M059J (cell line): ENCODE measurements at places on chromosomes 3 and 15.

DNA sequence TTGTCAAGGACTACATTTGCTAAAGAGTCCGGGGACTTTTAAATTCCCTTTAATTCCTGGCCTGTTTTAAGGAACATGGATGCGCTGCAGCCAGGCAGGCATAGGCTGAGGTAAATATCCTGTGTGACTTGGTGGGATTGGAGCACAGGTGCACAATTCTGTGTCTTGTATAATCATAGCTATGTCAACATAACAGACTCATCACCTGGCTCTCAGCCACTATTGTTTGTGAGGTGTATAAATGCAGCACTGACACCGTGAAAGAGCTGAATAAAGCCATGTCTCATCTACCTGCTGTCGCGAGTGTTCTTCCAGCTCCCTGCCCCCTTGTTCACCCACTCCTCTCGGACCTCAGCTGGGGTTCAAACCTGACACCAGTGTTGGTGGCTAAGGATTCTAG, 109.7 kb downstream of the MFSD1 start:
- peak; percentile 42 for DNase-seq

DNA sequence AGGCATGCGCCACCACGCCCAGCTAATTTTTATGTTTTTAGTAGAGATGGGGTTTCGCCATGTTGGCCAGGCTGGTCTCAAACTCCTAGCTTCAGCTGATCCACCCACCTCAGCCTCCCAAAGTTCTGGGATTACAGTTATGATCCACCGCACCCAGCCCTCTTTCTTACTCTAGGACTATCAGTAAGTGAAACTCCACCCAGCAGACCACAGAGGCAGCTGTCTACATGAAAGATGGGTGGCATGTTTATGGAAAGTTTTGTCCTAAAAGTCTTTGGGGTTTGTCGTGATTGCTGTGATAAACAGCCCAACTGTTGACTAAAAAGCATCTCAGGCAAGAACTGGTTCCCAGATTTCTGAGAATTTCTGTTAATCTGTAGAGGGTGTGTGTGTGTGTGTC, 10.9 kb downstream of the ARL6IP5 start:
- peak; percentile 8 for DNase-seq

DNA sequence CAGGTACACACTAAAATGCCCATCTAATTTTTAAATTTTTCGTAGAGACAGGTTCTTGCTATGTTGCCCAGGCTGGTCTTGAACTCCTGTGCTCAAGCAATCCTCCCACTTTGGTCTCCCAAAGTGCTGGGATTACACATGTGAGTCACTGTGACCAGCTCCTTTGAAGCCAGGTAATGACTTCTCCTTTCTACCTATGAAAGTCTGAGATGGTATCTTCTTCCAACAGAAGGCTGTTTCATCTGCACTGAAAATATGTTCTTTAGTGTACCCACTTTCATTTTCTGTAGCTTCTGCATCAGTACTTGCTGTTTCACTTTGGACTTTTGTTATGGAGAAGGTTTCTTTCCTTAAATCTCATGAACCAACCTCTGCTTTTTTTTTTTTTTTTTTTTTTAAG, 8.8 kb downstream of the OIP5 start:
- no peak for DNase-seq

DNA sequence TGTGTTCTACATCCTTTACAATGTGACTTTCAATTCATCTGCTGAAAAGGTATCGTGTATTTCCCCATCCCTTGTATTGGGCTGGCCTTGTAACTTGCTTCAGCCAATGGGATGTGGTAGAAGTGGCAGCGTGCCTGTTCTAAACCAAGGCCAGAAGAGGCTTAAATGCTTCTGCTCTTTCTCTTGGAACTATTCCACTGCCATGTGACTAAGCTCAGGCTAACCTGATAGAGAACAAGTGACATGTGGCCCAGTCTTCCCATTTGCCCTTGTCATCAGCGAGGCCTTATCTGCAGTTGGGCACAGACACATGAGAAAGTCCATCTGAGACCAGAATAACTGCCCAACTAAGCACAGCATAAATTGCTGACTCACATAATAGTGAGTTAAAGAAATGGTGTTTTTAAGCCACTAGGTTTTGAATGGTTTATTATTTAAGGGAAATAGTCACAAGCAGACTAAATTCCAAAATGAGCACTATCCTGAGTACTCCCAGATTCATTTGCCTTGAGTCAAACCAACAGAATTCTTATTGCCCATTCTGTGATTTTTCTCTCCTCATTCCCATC, 230.2 kb downstream of the CPNE4 start:
- DNase-seq: no peak

GRCh38 chr3:115330430-115330829, 183.3 kb upstream of the ZBTB20 start:
- peak; percentile 73 for DNase-seq

DNA sequence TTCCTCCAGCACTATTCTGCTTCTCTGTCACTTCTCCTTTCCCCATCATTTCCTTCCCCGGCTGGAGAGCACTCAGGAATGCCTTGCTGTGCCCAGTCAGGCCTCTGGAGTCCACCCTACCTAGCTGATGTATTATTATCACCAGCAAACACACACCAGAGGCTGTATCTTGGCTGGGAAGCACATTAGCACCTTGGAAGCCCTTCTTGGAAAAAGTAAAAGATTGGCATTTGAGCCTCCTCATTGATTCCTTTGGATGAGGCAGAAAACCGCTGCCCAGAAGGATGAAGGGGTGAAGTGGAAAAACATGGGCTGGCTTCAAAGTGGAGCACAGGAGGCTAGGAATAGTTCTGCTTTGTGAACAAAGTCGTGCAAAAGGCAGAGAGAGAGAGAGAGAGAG, 244.3 kb downstream of the RPLP1 start:
- no peak for DNase-seq

- no peak for DNase-seq
Measured at GRCh38 chr3:73621388-73621787, 3.4 kb downstream of the PDZRN3 start.

DNA sequence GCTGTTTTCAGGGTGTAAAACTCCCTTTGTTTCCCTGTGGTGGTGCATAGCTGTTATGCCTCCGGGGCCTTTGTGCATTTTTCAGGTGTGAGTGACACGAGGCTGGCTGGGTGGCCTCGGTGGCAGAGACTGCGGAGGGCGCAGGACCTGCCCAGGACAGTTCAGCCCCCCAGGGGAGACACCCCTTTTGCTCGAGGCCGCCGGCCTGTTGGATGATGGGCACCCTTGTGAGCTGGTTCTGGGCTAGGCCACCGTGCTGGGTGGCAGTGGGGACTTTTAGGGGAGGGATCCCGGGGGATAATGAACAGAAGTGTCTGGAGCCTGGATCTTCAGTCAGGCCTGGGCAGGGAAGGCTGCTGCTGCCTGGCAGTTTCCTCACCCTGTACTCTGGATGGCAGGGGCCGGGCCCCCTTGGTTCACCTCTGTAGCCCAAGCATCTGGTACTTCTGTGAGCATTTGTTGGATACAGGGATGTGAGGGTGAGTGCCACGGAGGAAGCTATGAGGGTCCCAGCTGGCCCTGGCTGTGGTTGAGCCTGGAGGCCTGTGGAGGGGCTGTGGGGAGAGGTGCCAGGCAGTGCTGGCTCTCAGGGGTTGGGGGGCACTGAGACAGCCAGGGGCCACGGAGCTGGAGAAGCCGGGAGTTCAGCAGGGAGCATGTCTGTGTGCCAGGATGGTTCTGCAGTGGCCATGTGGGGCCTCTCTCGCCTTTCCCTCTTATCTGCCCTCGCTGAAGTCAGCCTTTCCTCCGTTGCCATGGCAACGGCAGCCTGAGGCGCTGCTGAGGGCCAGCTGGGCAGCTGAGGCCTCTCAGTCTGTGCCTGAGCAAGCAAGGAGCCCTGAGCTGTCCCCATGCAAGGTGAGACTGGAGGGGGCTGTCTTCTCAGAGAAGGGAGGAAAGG, 49.0 kb downstream of the KY start:
- peak; percentile 69 for DNase-seq

DNA sequence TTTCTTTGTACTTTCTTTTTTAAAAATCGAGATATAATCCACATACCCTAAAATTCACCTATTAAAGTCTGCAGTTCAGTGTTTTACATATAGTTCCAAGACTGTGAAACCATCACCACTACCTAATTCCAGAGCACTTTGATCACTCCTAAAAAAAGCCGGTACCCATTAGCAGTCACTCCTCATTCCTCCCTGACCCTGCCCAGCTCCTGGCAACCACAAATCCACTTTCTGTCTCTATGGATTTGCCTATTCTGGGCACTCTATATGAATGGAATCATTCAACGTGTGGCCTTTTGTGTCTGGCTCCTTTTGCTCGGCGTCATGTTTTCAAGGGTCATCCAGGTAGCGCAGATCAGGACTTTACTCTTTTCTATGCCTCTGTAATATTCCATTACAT, 17.3 kb downstream of the TRPM1 start:
- DNase-seq: no peak

DNA sequence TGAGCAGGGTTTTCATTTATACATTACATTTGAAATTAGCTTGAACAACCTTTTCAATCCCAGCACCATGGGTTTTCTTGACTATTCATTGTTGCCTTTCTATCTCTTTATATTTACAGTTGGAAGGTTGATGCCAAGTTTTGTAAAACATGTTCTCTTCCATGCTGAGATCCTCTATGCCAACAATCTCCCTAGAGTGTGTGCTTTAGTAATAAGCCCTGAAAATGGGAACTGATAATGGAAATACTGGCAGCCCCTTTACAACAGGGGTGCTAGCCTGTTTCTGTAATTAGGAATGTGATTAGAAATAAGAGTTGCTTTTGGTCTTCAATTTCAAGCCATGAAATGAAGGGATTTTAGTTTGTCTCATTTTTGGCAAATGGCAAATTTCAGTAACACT, 239.9 kb upstream of the NAALADL2 start:
- DNase-seq: no peak
